ENCODE measurements at places on chromosomes 2 and 18.

DNA sequence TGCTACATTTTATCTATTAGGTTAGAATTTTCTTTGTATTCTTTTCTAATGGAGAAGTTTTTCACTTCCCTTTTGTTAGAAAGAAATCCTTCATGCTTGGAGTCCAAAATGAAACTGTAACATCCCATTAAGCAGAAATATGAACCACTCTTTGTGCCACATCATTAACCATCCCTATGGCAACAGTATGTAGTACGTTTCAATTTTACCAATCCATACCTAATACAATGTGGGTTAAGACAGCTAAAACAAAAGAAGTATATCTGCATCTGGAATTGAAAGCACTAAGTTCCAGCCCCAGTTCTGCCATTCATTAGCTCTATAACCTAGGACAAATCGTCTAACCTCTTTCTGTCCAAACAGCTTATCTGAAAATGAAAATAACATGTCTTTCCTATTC is 409.2 kb upstream of the SPHKAP start:
- no peak for DNase-seq

GRCh38 chr2:81550277-81550676 is 1245.7 kb upstream of the LRRTM1 start:
- DNase-seq = no peak

DNA sequence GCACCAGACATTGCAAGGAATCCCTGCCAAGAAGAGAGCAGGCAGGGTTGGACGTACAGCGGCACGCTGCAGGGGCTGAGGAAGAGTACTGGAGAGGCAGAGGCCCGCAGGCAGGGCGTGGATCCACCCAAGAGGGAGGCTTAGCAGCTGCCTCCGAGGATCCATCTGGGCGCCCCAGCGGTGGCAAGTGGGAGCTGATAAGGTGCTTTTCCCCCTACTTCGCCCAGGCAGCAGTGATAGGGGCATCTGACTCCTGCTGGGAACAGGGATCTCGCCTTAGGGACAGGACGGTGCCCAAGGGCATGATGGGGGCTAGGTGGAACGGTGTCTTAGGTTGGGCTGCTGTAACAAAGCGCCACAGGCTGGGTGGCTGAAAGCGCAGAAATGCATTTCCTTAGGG is 67.4 kb upstream of the HS6ST1 start:
- DNase-seq = no peak

- no peak for DNase-seq
Observed at GRCh38 chr18:7958897-7959146, 391.7 kb downstream of the PTPRM start.

GRCh38 chr2:199590321-199591203 is 132.8 kb upstream of the SATB2 start:
- DNase-seq = no peak

DNA sequence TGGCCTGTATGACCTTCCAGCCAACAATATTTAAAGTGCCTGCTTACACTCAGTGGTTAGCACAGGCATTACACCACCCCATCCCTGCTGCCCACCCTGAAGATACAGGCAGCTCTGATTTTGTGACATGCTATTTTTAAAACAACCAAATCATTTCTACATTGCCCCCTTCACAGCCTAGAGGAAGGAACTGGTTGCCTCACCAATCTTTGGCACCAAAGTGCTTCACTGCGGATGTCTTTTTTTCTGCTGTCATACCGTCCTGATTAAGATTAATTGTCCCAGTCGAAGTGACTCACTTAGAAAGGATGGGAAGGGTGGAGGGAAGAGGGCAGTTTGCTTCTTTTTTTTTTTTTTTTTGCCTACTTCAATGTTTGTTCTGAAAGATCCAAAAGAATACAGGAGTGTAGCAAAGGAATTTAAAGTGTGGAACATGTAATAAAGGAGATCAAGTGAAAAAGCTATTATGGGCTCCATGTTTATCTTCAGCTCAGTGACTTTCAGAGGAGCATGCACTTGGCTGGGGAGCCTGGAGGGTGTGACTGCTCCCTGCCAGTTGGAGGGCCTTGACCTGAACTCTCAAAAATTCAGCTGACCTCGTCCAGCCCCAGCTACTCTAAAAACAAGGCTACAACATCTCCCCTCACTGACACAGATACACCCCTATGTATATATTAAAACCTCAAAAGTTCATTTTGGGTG is 501.1 kb upstream of the TNP1 start:
- DNase-seq = peak; percentile 96

GRCh38 chr18:25832001-25832604 is 258.3 kb downstream of the SS18 start:
- peak; percentile 75 for DNase-seq

GRCh38 chr18:68861365-68861764 is 63.5 kb downstream of the CCDC102B start:
- no peak for DNase-seq

DNA sequence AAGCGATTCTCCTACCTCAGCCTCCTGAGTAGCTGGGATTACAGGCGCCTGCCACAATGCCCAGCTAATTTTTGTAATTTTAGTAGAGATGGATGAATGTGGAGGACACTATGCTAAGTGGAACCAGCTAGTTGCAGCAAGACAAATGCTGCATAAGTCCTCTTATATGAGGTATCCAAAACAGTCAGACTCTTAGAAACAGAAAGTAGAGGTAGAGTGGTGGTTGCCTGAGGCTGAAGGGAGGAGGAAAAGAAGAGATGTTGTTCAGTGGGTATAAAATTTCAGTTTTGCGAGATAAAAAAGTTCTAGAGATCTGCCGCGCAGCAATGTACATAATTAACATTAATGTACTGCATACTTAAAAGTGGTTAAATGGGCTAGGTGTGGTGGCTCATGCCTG is 145.3 kb upstream of the SPRED2 start:
- no peak for DNase-seq

GRCh38 chr18:58863539-58864145 is 1.0 kb upstream of the ZNF532 start:
- DNase-seq = peak; percentile 61

DNA sequence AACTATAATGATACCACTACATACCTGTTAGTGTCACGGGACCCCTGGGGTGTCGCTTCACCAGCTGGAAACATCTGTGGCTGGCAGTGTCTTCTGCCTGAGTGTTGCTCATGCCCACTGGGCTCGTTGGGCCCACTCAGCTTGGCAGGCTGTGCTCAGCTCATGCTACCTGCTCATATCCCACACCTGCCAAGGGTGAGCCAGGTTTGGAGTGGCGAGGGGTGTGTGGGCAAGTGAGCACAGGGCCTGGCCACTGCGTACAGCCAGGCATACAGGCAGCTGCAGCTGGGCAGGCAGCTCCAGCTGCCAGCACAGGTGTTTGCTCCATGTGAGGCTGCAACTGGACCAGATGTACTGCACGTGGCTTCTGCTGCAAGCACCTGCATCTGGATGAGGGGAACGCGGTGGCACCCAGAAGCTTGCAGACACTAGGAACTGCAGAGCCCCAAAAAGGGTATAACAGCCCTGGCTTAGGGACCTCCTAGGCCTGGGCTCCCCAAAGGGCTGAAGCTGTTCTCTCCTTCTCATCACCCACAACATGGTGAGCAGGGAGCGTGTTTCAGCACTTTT is 70.1 kb downstream of the SUCLG1 start:
- DNase-seq = no peak

- DNase-seq = no peak
Observed at GRCh38 chr2:239014458-239015217, 166.8 kb downstream of the TWIST2 start.

DNA sequence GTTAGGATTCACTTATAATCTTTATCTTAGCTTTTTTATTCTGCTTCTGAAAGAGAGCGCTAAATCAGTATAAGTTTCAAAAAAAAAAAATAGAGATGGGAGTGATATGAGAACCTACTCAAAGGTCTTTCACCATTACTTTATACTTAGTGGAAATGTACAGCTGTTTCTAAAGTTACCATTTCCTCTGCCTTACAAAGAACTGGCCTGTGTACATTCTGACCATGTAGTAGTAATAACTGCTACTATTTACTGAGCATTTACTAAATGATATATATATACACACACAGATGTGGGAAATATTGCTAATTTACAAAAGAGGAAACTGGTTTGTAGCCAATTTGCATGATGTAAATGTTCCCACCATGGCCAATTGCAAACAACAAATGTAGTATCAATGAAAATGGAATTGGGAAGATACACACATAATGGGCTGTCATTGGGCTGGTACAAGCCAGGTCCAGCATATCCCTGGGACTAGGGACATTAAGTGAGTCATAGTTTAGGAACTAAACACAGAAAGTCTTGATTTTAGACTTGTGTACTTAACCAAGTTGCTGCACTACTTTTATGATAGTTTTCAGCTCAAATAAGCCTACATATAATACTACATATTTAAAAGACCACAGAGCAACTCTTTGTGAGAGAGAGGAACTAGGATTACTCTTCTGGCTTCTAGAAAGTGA is 67.1 kb downstream of the DYNC1I2 start:
- DNase-seq = peak; percentile 12

- DNase-seq = no peak
Observed at GRCh38 chr18:12011957-12012549, 30.7 kb downstream of the IMPA2 start.

DNA sequence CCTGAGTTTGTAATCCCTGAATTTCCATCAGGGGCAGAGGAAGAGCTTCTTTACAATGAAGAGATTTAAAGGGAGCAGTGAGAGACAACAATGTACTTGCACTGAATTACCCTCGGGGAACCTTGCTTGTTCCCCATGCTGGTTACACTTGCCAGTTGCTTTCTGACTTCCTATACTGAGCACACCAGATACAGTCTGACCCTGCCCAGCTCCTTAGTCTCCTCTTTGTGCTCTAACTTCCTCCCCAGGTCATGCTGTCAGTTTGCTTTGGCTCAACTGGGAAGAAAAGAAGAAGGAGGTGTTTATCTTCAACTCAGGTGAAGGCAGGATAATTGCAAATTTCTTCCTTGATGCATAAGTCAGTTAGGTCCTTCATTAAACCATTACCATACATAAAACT is 658.4 kb downstream of the NYAP2 start:
- no peak for DNase-seq

DNA sequence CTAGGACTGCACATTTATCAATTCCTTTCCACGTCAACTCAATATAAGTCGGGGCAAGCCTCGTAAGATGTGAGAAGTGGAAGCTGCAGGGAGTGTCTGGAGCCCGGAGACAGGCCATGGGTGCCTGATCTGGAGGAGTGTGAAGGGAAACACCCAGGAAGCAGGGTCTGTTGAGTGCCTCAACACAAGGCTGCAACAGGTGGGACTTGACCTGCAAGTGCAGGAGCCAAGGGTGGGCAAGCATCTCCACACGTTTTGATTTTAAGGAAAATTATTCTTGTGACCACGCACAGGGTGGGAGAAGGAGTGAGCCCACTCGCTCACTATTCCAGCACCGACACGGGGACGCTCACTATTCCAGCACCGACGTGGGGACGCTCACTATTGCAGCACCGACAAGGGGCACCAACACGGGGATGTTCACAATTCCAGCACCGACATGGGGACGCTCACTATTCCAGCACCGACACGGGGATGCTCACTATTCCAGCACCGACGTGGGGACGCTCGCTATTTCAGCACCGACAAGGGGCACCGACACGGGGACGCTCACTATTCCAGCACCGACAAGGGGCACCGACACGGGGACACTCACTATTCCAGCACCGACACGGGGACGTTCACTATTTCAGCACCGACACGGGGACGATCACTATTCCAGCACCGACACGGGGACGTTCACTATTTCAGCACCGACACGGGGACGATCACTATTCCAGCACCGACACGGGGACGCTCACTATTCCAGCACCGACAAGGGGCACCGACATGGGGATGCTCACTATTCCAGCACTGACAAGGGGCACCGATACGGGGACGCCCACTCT is 197.3 kb downstream of the EIPR1 start:
- no peak for DNase-seq

DNA sequence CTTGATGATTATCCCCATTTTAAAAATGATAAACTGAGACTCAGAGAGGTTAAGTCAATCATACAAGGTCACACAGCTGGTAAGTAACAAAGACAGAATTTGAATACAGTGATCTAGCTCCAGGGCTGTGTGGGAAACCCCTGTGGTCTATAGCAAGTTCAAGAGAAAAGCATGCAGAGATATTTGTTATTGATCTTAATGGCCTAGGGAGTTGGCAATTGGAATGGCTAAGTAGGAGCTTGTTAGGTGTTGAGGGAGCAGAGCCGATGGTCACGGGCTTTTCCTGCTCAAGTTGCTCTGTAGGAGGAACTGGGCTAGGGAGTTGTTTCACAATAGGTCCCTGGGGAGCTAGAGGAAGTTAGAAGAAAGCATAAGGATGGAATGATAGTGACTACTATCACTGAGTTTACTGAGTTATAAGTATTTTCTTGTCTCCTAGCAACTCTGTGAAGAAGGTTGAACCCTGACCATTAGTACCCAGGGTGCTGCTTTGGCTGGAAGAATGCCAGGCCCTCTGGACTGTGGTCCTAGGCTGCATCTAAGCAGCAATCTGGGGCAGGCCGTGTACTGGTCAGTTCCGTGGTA is 30.0 kb downstream of the RNF125 start:
- peak; percentile 46 for DNase-seq

- peak; percentile 21 for DNase-seq
Observed at GRCh38 chr2:11357428-11357972, 13.1 kb upstream of the ROCK2 start.

DNA sequence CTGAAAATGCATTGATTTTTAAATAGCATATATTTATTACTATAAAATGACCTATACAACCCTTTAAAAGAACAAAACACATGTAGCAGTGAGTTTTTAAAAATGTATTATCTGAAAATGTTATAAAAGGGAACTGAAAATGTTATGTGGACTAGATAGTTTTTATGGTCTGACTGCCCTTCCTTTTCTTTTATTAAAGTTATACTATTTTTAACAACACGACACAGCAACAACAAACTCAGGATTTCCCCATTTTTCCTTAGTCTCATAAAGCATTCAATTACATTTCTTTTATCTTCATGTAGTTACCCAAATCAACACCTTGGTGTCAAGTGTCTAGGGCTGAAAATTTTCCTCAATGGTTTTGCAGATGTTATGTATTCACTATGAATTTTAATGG is 132.8 kb upstream of the TMEFF2 start:
- no peak for DNase-seq

DNA sequence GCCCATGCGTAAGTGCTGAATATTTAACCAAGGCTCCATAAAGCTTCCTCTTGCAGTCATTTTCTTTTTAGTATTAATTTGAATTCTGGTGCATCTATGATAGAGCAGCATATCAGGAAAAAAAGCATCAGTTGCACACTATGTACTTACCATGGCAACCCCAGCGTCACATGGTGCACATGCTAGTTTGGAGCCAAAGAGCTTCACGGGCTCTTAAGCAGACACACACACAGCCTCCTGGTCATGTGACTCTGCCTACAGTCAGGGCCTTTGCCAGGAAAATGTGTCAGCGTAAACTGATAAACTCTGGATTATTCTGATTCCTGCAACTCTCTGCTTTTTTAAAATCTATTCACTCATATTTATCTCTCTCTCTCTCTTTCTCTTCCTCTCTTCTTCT is 30.2 kb downstream of the NYAP2 start:
- peak; percentile 17 for DNase-seq

DNA sequence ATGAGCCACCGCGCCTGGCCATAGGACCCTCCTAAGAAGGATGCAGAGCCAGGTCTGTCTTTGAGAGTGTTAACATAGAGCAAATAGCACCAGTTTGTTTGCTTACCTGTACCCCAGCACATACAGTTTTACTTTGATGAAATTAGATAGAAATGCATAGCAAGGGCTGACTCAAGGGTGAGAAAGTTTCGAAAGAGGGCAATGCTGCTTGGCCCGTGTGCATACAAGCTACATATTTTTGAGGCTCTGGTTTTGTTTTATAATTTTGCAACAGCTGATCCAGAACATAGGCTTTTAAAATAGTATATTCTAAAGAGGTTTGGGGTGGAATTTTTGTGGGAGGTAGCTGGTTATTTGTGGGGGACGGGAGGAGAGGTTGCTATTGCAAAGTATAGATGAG is 151.7 kb downstream of the MCFD2 start:
- no peak for DNase-seq
